Erythroblast (primary cell): ENCODE measurements at places on chromosomes 5 and 9.

GRCh38 chr5:93621327-93621798 is 38.3 kb downstream of the NR2F1 start:
- peak; percentile 58 for DNase-seq

DNA sequence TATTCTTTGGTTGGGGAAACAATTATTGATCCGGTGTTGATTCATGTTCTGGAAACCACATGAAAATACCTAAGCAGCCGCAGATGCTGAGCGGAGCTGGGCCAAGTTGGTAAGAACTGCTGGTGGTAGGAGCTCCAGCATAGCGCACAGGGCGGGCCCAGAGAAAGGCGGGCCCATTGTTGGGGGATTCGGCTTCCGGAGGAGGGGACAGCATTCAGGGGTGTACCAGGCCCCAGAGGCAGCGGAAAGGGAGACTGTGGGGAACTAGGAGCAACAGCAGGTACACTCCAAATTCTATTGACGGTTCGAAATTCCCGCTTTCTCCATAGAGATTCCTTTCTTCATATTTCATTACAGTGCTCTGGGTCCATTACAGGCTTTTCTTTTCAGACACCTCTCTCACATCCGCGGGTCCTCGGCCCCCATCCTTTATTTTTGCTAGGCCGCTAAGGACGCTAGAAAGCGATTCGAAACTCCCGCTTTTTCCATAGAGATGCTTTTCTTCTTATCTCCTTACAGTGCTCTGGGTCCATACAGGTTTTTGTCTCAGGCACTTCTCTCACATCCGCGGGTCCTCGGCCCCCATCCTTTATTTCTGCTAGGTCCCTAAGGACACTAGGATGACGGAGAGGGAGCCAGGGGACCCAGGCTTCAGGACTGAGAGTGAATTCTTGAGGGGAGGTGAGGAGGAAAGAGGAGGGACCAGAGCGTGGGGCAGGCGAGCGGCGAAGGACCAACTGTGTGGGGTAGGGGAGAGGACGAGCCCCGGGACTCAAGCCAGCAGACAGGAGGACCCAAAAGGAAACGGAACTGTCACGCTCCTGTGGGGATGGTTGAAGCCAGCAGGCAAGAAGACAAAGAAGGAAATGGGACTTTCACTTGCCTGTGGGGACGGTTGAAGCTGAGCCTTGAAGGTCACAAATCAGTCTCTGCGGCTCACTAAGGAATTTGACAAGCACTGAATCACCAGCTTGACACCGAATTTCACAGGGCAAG is at the start of gene CCDC152:
Gene CCDC152 (plus strand): TSS at position 213 of the 996 bp plus-strand sequence. CDS start 2,304 bp downstream, outside the sequence.
- peak; percentile 23 for DNase-seq

GRCh38 chr9:65400886-65401285 is 115.9 kb upstream of the FOXD4L5 start:
- no peak for DNase-seq

- DNase-seq, result no peak
Observed at GRCh38 chr5:81147886-81148571, 85.1 kb upstream of the CKMT2 start.

DNA sequence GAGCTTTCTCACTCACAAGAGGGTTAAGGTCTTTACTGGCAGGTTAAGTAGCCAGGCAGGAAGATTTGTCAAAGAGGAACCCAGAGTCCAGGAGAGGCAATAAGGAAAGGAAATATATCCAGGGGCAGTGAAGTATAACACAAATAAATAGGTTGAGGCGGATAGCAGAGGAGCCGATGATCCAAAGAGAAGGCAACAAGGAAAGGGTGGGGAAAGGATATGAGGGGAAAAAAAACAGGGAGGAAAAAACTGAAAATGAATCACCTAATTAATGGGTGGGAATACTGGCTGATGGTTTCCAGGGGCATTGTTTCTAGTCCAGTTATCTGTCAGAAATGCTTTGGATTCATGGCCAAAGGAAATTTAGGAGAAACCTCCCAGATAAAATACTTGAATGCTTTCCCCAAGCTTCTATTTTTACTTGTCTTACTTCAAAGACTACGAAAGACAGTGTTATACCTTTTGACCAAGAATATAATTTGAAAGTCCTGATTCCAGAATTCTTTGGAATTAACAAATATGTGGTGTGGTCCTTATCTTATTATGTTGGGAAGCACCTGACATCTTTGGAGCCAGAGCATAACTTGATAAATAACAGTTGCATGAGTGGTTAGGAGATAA is 146.5 kb downstream of the AOPEP start:
- DNase-seq, result no peak

- DNase-seq, result no peak
Observed at GRCh38 chr5:137146402-137146890, 352.7 kb downstream of the SPOCK1 start.

DNA sequence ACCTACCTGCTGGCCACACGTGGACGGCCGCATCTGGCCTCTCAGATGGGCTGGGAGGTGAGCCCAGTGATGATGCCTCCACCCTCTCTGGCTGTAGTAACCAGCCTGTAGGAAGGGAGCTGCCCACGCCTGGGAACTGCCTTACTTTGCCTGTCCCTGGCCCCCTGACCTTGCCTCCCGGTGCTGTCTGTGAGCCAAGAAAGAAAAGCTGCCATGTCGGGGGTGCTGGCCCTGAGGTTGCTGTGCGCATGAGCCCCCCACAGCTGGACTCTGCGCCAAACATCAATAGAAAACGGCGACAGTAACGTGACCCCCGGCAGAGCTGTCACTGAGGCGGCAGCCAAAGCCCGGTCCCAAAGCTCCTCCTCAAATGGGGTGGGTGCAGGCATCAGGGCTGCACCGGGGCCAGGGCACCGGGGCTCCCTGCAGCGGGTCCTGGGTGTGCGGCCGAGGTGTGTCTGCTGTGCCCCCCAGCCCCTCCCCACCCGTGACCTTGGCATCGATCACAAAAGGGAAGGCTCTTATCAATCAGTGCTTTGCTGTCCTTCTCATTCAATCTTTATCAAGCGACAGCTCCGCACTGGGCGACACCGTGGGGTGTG is 15.3 kb upstream of the SLC9A3 start:
- DNase-seq, result no peak

- DNase-seq, result peak; percentile 93
Observed at GRCh38 chr9:132994410-132995120, 16.1 kb downstream of the GFI1B start.

DNA sequence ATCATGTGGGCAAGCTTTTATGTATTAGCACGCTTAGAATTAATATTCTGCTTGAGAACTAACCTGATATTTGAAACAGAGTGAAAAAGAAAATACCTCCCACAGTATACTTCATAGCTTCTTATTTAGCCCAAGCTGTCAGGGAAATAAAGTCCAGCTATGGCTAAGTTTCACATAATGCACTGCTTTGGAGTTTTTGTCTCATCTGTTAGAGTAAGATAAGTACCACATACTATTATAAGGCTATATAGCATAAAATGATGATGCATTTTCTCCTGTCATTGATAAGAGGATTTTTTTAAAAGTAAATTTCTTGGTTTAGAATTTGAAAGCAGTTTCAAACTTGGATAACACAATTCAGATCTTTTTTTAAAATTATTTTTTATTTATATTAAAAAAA is 2.4 kb upstream of the ANKDD1B start:
- DNase-seq, result peak; percentile 59

DNA sequence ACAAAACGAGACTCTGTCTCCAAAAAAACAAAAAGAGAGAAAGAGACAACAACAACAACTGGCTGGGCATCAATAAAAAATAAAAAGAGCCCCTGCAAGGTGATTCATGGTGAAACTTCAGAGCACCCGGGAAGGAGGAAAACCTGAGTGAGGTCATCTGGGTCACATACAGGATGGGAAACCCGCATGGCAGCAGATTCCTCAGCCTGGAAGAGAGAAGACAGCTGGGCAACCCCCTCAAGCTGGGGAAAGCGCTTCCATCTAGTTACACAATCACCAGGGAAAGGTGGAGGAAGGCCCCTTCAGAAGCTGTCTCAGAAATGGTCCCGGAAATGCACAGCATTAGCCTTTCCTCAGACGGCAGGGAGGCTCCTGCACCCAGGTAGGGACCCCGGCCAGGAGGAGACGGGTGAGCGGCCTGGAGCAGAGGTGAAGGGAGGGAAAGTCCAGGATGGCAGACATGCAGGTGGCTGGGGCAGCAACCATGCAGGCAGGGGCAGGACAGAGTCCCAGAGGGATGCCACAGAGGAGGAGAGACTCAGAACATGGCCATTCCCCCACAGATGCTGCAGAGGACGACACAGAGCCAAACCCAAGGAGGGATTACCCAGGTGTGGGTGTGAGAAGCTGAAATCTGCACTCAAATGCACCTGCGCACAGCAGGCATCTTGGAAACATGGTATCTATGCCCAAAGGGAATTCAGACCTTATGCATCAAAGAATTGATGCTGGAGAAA is 29.4 kb downstream of the CAMSAP1 start:
- DNase-seq, result no peak

DNA sequence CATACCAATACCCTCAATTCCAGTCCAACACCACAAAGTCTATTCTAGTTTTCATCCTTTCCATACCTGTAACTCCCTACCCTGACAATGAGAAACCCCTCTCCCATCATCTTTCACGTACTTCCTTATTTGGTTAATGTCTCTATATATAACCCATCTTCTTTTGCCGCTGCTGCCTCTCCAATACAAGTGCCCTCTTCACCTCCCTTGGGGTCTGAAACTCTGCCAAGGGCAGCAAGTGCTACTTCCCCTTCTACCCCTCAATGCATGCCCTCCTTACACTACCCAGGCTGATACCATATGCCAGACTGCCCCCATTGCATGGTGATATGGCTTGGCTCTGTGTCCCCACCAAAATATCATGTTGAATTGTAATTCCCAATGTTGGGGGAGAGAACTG is 24.4 kb upstream of the SMIM15 start:
- DNase-seq, result no peak

- no peak for DNase-seq
Observed at GRCh38 chr5:56406221-56406620, 173.1 kb upstream of the ANKRD55 start.

DNA sequence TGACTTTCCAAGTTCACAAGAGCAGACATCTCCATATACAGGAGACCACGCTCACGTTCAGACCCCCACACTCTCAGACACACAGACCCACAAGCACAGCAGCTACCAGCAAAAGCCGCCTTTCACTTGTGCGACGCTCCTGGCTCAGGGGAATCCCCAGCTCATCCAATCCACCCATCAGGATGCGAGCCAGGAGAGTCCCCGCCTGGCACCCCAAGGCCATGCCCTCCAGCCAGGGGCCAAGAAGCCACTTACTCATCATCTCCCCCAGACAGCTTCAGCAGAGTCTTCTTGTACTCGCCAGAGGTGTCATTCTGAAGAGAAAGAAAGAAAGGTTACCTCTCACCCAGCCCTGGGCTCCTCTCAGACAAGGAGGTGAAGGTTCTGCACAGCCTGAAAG is 29.7 kb downstream of the ANXA6 start:
- DNase-seq, result no peak

- DNase-seq, result no peak
Observed at GRCh38 chr5:1806974-1807373, 5.8 kb downstream of the NDUFS6 start.

DNA sequence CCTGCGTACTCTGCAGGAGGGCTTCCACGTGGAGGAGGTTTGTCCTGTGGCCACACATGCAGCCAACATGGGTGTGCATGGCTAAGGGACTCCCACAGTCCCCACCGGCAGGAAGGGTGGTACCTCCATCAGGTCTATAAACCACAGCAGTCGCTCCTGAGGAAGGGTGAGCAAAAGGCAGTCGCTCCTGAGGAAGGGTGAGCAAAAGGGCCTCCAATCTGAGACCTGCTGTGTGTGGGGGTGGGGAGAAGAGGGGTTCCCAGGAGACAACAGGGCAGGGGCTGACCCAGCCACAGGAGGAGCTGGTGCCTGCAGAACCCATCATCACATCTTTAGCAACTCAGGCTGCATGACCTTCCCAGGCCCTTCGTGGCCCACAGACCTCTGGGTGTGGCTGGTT is 30.3 kb upstream of the AKNA start:
- no peak for DNase-seq

- no peak for DNase-seq
Observed at GRCh38 chr5:108788142-108788541, 40.4 kb downstream of the FER start.

DNA sequence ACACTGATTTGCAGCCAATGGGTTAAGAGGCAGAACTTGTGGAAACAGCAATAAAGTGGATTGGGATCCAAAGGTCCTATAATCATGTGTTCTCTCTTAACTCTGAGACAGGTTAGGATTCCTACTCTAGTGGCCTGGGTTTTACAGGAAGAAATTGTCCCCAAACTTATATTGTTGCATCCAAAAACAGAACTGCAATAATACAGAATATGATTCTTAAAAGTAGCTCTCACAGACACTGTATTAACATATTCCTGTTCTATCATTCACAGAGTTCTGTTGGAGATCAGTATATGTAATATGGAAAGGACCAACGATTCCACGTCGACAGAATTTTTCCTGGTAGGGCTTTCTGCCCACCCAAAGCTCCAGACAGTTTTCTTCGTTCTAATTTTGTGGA is at the start of gene OR13C8:
Gene OR13C8 (plus strand): TSS at position 301 of the 400 bp plus-strand sequence. CDS start 0 bp downstream, at position 301.
- no peak for DNase-seq

- peak; percentile 82 for DNase-seq
Observed at GRCh38 chr9:136943291-136944211, 987 bp downstream of the FBXW5 start.

DNA sequence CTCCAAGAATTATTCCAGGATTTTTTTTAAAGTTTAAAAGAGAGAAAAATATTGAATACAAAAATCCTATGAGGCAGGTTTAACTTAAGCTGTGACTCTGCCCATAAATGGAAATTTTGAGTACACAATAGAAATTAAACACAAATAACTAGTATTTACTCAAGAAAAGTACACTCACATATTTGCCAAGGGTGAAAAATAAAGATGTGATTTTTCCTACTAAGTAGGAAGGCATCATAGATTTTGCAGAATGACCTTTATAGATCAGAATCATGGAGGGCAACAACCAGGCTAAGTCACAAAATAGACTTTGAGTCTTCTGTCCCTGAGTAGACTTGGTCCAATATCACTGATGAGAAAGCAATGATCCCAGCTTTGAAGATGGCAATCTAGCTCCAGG is 102.7 kb upstream of the SLC12A2 start:
- DNase-seq, result no peak

- no peak for DNase-seq
Observed at GRCh38 chr5:18202164-18202563, 567.9 kb downstream of the TAF11L14 start.

- no peak for DNase-seq
Observed at GRCh38 chr5:53276825-53277224, 167.3 kb upstream of the MOCS2 start.

DNA sequence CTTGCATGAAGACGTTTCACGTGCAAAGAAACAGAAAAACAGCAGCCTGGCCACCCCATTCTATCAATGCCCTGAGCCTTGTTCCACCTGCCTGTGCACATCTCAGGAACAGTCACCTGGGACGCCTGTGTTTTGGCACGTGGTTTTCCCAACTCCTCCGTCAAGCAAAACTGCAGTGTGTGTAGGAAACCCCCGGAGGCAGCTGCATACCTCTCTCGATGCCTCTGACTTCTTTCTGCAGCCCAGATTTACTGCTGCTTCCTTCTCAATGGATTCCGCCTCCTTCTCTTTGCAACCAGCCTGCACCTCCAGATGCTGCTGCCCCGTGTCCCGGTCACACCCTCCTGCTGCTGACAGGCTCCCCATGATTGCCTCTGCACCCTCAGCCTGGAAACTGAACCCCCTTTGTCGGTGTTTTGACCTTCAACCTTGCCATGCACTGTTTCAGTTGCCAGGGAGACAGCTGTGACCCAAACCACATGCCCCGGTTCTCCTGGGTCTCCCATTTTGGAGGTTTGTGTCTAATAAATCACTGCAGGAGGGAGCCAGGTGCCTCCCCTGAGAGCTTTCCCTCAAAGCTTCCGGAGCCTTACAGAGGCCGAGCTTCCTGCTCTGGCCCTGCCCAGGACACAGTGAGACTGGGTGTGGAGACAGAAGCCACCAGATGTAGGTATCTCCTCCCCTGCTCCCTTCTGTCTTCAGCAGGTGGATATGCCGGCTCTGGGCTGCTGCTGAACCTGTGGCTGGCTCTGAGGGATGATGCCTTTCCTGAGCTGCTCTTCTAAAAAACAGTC is 395.5 kb upstream of the IRX1 start:
- no peak for DNase-seq
